RWPE1 (cell line): ENCODE measurements at places on chromosomes 1 and 21.

- no peak for DNase-seq
Observed at GRCh38 chr1:91891454-91891853, 5.5 kb upstream of the TGFBR3 start.

GRCh38 chr1:87706203-87706602, 377.5 kb downstream of the LMO4 start:
- no peak for DNase-seq

GRCh38 chr1:197351821-197352440, 83.9 kb downstream of the CRB1 start:
- no peak for DNase-seq

DNA sequence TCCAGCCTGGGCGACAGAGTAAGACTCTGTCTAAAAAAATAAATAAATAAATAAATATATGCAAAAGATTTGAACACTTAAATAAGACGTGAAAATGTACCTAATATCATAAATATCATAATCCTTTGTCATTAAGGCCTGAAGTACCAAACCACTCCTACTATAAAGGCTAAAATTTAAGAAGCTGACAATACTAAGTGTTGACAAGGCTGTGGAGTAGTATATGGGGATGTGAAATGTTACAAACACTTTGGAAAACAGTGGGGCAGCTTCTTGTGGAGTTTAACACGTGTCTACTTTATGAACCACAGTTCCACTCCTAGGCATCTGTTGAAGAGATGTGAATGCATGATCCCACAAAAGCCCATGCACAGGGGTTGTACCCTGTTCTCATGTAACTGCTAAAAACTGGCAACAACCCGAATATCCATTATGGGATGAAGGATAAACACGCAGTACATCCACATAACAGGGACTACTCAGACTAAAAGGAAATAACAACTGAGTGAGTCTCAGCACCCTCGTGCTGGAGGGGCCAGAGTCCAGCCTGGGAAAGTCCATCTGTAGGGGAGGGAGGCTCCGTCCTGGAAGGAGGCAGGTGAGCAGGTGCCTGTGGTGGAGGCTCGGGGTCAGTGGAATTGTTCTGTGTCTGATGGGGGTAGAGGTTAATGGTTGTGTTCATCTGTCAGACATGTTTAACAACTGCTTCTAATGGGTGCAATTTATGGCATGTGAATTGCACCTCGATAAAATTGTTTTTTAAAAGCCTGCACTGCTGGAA, 6.7 kb upstream of the SLC19A1 start:
- no peak for DNase-seq
